ENCODE measurements at places on chromosomes 12 and 14.

- no peak for DNase-seq
Measured at GRCh38 chr12:5806371-5807089, 138.5 kb downstream of the ANO2 start.

GRCh38 chr14:104681689-104682074, 7.7 kb upstream of the INF2 start:
- DNase-seq = no peak

GRCh38 chr14:22483863-22484593, 105.0 kb downstream of the DAD1 start:
- no peak for DNase-seq

DNA sequence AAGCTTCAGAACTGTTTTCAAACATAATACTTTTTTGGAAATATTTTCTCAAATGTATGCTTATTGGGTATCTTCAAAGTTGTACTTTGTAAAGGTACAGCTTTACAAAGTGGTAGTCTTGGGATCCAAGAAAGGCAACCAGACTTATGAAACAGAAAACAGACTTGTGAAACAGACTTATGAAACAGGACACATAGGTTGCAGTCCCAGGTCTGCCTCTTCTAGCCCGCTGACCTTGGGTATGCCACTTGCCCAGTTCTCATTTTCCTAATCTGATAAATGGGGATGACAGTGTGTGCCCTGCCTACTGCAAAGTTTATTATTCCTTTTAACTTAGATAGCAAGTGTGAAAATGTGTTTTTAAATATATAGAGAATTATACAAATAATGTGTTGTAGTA, 114.3 kb downstream of the KICS2 start:
- no peak for DNase-seq

GRCh38 chr12:99427104-99427503, 220.4 kb upstream of the GARIN6 start:
- no peak for DNase-seq

GRCh38 chr12:101772012-101772775, 32.9 kb upstream of the SYCP3 start:
- no peak for DNase-seq

GRCh38 chr14:58216544-58216943, 16.6 kb downstream of the ACTR10 start:
- no peak for DNase-seq

DNA sequence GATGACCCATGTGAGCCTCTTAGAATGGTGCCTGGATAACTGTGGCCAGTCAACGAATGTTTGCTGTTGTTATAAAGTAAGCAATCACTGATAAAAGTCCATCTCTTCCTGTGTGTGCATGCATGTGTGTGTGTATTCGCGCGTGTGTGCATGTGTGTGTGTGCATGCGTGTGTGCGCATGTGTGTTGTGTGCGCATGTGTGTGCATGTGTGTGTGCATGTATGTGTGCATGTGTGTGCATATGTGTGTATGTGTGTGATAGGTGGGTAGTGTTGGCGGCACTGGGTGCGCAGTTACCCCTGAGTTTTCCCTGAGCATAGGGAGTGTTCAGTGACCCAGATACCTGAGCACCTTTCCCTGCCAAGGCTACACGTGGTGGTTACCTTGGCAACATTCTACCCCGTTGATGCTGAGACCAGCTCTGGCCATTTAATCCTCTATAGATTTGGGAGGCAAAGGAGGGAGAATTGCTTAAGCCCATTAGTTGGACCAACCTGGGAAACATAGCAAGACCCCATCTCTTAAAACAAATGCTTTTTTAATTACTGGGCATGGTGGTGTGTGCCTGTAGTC, 137.8 kb downstream of the SLC15A4 start:
- DNase-seq = no peak

- DNase-seq = no peak
Measured at GRCh38 chr12:108709697-108710096, 21.6 kb downstream of the CORO1C start.
